Stimulated activated CD8-positive, alpha-beta memory T cell treated with anti-CD3 and anti-CD28 coated beads, Interleukin-12 subunit alpha, Interleukin-12 subunit beta, amount 100 ng/mL, for 1 hour (primary cell): ENCODE measurements at places on chromosomes 7 and 10.

DNA sequence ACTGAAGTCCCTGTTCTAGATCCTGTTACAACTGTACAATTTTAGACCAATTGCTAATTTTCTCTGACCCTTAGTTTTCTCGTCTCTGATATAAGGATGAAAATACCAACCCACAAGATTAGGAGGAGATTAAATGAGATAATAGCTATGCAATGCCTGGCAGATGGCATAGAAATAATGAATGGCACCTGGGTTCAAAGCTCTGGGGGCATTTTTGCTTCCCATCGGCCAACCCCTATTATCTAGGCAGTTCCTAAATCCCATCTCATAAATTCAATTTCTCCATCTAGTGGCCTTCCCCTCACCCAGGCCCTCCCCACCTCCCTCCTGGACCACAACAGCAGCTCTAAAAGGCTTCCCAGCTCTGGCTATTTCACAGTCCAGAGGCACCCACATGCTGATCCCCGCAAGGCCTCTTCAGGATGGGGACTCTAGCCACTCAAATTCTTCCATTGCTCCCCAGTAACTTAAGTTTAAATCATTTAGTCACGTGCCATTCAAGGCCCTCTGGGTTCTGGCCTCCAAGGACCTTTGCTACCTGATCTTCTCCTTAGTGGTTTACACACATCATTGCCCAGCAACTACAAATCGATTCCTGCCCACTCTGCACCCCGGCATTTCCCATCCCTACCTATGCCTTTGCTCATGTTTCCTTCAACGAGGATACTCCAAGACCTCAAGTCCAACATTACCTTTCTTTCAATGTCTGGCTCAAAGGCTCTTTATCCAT, 202.4 kb upstream of the KLF14 start:
- DNase-seq: no peak

DNA sequence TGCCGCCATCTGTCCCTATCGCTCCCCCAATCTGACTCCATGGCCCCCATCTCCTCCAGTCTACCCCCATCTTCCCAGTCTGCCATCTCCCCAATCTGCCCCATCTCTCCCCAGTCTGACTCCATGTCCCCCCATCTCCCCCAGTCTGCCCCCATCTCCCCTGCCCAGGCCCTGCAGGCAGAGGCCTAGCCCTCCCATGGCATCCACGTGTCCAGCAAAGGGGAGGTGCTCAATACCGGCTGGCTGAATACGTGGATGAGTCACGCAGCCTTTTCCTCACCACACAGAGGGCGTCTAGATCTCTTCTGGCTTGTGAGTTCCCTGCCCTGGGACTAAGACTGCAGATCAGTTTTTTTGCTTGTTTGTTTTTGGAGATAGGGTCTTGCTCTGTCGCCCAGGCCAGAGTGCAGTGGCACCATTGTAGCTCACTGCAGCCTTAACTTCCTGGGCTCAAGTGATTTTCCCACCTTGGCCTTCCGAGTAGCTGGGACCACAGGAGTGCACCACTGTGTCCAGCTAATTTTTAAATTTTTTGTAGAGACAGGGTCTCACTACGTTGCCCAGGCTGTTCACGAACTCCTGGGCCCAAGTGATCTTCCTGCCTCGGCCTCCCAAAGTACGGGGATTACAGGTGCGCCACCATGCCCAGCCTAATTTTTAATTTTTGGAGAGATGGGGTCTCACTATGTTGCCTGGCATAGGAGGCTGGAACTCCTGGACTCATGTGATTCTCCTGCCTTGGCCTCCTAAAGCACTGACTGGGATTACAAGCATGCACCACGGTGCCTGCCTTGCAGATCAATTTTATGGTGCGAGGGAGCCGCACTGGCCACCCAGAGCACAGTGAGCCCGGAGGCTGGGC, 15.3 kb upstream of the GPR146 start:
- DNase-seq: no peak

GRCh38 chr10:26468700-26469099, 30.6 kb downstream of the APBB1IP start:
- DNase-seq: no peak

GRCh38 chr10:61452655-61453641, at the start of gene TMEM26:
Gene TMEM26 (minus strand): TSS chr10:61453381. CDS start chr10:61453081, 300 bp downstream.
- no peak for DNase-seq

GRCh38 chr7:152850420-152850819, 90.9 kb downstream of the ACTR3B start:
- DNase-seq: no peak

DNA sequence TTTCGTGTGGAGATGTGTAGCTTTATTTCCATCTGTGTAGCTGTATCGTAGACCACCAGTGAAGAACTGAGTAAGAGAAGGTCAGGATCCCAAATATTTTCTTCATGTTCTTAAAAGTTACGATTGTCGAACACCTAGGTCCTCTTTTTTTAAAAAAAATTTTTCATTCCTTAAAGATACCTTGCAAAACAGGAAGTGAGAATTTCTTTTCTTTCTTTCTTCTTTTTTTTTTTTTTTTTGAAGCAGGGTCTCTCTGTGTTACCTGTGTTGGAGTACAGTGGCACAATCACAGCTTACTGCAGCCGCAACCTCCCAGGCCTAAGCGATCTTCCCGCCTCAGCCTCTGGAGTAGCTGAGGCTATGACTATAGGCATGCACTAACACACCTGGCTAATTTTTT, 60.8 kb downstream of the PHTF2 start:
- DNase-seq: no peak

DNA sequence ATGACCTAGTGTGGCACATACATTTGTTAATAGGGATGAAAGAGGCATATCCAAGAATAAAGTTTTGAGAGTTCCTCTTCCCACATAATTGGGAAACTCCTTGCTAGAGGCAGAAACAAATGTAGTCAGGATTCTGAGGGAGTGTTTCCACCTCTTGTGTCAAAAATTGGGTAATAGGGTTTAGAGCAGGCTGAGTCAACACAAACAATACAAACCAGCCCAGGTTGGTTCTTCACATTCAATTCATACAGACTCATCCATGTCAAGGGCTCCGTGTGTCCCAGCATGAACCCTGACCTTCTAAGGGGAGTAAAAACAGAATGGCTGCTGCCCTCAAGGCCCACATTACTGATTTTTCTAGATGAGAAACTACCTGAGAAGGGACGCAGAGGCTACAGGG, 75.3 kb downstream of the GLI3 start:
- no peak for DNase-seq

DNA sequence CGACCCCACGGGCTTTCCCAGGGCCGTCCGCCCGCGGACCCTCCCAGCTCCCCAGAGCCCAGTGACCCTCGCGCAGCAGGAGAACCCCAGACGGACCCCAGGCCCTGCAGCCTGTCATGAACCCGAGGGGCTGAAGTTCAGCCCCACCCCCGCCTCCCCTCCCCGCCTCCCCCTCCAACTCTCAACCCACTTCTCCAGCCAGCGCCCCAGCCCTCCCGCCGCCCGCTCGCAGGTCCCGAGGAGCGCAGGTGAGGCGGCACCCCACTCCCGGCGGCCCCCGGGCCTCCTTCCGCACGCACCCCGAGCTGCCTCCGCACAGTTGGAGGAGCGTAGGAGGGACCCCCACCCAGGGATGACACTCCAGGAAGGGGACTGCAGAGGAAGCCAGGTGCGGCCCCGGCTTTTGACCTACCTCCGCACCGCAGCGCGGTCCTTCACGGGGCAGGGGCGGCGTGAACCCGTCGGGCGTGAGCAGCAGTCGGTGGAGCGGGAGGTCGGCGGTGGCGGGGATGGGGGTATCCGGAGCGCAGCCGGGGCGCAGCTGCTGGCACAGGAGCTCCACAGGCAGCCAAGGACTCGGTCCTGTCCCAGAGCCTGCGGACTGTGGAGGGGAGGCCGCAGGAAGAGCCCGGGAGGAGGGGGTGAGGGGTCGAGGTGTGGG, at the start of gene TMEM176A:
Gene TMEM176A (plus strand): TSS at position 189 of the 661 bp plus-strand sequence. CDS start 782 bp downstream, outside the sequence.
- DNase-seq: no peak

GRCh38 chr10:44194435-44194834, 190.5 kb downstream of the CXCL12 start:
- no peak for DNase-seq

GRCh38 chr10:87849001-87849400, 14.3 kb downstream of the KLLN start:
- no peak for DNase-seq

GRCh38 chr10:103554488-103555324, 61.2 kb downstream of the NEURL1 start:
- DNase-seq: no peak

GRCh38 chr7:30470771-30471170, 7.8 kb downstream of the NOD1 start:
- DNase-seq: no peak

DNA sequence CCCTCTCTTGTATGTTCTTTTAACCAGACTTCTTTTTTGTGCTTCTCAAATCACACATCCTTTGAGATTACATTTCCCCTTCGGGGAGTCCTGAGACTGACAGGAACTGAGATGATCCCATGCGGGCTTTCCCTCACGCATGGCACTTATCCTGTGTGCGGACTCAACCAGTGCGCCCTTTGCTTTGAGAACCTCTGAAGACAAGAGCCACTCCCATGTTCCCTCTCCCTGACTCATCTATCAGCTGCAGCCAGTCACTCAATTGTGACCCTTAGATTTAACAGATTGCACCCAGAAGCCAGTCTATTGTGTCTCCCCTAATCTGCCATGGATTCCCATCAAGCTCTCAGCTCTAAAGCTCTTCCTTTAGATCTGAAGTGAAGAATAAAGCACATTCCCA, 353.9 kb upstream of the MEOX2 start:
- DNase-seq: no peak

GRCh38 chr7:95322396-95322795, 1.9 kb downstream of the PON1 start:
- no peak for DNase-seq

DNA sequence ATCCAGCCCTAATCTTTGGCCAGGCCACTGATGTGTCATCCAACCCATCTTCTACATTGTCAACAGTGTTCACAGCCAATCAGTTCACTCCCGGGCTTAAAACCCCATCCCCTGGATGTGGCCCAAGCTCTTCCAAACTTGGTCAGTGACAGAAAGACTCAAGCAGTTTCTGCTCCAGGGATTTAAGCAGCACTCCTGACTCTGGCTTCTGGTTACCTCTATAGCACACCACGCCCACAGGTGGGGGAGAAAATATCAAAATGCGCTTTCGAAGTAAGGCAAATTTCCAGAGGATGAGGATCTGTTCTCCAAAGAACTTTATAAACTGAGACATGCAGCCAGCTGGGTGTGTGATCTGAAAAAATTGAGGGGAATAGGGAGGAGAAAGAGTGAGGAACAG, 35.9 kb downstream of the DENND11 start:
- DNase-seq: no peak

DNA sequence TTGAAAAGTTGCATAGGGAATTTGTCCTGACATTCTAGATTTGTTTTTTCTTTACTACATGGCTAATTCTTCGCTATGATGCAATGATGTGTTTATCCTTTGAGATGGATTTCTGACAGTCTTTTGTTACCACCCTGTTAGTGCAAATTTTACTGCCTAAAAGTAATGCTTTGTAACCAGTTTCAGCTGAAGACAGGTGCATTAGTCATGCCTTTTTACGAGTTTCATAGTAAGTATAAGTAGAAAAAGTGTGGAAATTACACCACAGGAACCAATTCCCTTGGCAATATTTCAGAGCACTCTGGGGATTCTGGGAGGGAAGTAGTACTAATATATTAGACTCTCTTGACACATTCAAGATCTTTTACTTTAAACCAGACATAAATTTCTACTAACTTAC, 257.8 kb upstream of the DKK1 start:
- no peak for DNase-seq

DNA sequence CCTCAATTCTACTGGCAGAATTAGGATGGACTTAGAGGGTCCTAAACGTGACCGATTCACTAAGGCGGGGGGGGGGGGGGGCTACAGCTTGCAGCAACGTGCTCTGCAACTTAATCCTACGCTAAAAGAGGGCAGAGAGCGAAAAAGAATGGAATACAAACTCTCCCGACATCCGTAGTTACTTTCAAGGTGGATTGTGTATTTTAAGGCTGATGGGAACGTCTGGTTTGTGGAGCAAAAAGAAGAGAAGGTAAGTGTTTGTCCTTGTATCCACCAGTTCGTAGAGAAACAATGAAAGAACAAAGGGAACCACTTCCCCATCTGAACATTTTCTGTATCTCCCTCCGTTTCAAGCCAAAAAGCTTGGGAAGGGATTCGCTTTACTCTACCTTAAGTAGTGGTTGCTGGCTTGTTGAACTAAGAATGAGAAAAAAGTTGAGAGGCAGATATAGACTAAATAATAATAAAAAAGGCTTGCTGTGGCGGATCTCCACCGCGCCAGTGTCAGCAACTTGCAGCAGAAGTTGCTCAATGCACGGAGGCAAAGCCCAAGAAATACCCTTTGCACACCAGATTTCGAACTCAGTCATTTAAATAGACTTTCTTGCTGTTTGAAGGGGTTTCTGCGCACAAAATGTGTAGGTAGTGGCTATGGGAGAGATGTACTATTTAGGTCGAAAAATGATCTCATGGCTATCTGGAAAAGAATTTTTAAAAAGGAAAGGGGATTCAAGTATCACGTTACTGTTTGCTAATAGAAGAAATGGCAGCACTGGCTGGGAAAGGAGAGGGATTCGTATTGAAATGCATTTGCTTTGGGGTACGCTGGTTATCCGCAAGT, 736 bp downstream of the SKIDA1 start:
- DNase-seq: no peak

DNA sequence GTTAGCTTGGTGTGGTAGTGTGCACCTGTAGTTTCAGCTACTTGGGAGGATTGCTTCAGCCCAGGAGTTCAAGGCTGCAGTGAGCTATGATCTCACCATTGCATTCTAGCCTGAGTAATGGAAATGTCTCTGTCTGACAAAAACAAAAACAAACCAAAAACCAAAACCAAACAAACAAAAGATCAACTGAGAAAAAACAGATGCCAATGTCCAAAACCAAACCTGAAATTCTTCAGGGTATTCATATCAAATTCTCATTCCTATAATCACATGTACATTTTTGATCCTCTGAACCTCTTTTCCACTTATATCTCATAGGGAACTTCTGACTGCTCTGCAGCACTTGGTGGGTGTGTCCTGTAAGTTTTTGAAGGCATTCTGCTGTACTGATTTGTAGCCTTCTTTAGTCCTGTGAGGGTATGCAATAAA, 87.0 kb downstream of the CDK6 start:
- DNase-seq: no peak

DNA sequence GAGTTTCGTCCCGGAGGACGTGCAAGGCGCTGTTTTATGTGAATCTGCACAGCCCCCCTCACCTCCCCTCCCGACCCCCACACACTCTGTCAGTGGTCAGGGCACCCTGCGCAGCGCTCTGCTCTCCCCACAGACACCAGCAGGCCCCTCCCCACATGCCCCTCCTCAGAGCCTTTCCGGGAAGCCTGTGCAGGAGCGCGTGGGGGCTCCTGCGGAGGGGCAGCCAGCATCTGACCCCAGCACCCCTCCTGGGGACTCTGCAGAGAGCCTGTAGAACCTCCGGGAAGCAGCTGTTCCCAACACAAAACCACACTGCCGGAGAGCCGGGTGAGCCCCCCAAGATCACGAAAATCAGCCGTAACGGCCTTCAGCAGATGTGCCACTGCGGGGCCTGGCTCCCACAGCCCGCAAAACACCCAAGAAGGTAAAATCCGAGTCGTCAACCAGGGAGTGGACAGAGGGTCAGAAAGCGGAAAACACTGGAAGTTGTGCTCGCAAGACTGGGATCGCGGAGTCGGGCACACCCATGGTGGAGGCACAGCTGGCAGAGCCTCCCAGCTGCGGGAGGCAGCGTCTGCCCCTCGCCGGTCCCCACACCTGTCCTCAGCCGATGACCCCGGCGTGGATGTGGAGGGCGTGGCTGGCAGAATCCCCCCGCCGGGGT, 53.8 kb upstream of the PDGFA start:
- DNase-seq: no peak

GRCh38 chr10:123318516-123318915, 164.3 kb downstream of the BUB3 start:
- DNase-seq: no peak

- DNase-seq: no peak
These were observed 227.5 kb downstream of the WDR11 start for GRCh38 chr10:121078672-121079102.
